ENCODE measurements at places on chromosomes 5 and 9. TPM values are rescaled to one million over a fixed set of nuclear protein-coding genes. Genes with fewer than 3 reads are reported as not detected.
A peak's percentile ranks its signal among the peaks of the same experiment; 100 is the strongest.

C9orf50 gene
- not detected for total RNA-seq

- peaks cover 64% of the 10 kb centered on the region for H3K27me3 ChIP-seq
- DNase-seq: no peak
- no peaks in the 10 kb centered on the region for H3K36me3 ChIP-seq
- no peak overlapping the region for H3K4me3 ChIP-seq
- no peak overlapping the region for H3K27ac ChIP-seq
Observed at GRCh38 chr5:135062216-135063055, 28.4 kb upstream of the PITX1 start.

- no peak for DNase-seq
- H3K36me3 ChIP-seq: no peaks in the 10 kb centered on the region
- peaks cover 39% of the 10 kb centered on the region for H3K27me3 ChIP-seq
- H3K4me3 ChIP-seq: no peak overlapping the region
- H3K27ac ChIP-seq: no peak overlapping the region
- no peaks in the 10 kb centered on the region for H3K4me1 ChIP-seq
Observed at GRCh38 chr9:882416-882924, 41.0 kb downstream of the DMRT1 start.

TLX3 gene
- 6.5 TPM for total RNA-seq

DNA sequence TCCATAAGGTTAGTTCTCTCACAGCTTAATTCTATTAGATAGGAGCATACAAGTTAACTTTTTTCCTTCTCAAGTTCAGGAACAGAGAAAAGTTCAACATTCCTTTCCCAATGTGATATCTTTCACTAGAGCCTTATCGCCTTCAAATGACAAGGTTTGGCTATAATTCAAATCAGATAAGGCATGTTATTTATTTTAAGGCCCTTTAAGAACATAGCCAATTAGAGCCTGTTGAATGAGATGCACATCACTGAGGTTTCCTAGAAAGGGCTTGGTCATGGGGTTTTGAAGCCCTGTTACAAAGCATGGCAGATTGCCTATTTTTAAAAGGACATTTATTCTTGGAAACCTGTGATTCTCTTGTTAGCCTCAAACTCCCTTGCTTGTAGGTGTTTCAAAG, 123.4 kb downstream of the BASP1 start:
- no peaks in the 10 kb centered on the region for H3K36me3 ChIP-seq
- no peak for DNase-seq
- no peak overlapping the region for H3K27ac ChIP-seq
- H3K4me1 ChIP-seq: peaks cover 8% of the 10 kb centered on the region
- H3K4me3 ChIP-seq: no peak overlapping the region

DNA sequence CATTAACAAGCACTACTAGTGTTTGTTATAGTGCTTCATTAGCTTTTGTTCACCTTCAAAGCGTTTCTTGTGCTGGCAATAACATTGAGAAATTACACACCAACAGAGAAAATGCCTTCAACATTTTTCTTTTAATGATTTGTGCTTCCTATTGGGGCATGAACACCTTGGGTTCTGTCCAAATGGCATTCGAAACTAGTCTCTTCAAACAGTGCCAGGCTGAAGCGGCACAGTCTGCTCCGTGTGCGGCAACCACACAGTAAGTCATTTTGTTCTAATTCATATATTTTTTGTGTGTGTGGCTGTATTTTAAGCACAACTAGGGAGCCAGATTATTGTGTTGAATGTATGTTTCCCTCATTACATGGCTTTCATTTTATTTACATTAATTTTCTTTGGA, 414.7 kb upstream of the SGCD start:
- DNase-seq: no peak
- no peak overlapping the region for H3K27ac ChIP-seq
- no peaks in the 10 kb centered on the region for H3K36me3 ChIP-seq
- H3K27me3 ChIP-seq: no peaks in the 10 kb centered on the region
- no peaks in the 10 kb centered on the region for H3K4me1 ChIP-seq

- H3K4me3 ChIP-seq: no peak overlapping the region
- H3K27ac ChIP-seq: peak overlapping the region; percentile 24
- peaks cover 29% of the 10 kb centered on the region for H3K4me1 ChIP-seq
- H3K27me3 ChIP-seq: no peaks in the 10 kb centered on the region
Observed at GRCh38 chr9:121194730-121195129, 6.9 kb downstream of the RAB14 start.

PCDHGB7 gene
- total RNA-seq: 9.8 TPM

GZMA gene
- not detected for total RNA-seq

DNA sequence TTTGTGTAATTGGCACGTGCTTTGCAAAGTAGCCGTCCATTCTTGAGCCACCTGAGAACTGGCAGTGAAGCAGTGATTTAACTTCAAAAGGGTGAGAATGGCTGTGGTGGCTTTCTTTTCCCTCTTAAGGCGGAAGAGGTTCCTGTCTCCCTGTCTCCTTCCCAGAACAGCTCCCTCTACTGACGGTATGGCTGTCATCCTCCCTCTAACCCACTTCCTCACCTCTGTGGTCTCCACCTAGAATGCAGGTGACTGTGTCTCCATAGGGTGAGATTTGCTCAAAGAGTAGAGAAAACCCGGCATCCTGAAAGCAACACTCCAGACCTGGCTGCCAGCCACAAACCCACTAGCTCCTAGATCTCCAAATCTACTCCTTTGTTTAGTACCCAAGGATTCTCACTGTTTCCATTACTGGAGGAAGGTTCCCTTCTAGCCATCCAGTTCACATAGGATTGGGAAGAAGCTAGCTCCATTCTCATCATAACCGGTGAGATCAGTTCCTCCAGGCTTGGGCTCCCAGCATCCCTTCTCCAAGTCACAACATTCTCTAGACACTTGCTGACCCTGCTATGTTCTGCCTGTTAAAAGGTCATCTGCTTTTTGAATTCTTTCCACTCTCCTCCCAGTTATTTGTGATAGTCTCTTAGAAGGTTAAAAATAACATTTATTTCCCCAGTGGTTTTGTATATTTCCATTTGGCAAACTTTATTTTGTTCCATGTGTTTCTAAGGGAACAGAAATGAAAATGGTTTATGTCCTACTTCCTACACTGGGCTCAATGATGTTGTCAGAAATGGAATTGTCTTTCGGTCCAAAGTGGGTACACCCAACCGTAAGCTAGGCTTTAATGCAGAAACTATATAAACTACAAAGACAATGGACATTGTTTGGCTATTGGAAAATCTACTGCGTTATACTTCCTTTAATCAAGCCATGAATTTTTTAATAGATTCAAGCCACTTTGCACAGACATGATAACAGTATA, 269.4 kb downstream of the CWC27 start:
- no peaks in the 10 kb centered on the region for H3K27me3 ChIP-seq
- H3K36me3 ChIP-seq: peaks cover 13% of the 10 kb centered on the region
- peak; percentile 42 for DNase-seq
- H3K27ac ChIP-seq: no peak overlapping the region
- peaks cover 8% of the 10 kb centered on the region for H3K4me1 ChIP-seq

- H3K27ac ChIP-seq: no peak overlapping the region
- H3K4me1 ChIP-seq: peaks cover 11% of the 10 kb centered on the region
- peaks cover 46% of the 10 kb centered on the region for H3K27me3 ChIP-seq
- no peak overlapping the region for H3K4me3 ChIP-seq
- no peak for DNase-seq
- H3K36me3 ChIP-seq: no peaks in the 10 kb centered on the region
Observed at GRCh38 chr5:10475931-10476676, 34.4 kb downstream of the ROPN1L start.

Measured in Calu3 (cell line).